Endothelial cell of umbilical vein (primary cell): ENCODE measurements at places on chromosomes 12 and 14. TPM values are rescaled to one million over a fixed set of nuclear protein-coding genes. Genes with fewer than 3 reads are reported as not detected.

NKX2-1 gene
- not detected in 2 replicates for total RNA-seq

DNA sequence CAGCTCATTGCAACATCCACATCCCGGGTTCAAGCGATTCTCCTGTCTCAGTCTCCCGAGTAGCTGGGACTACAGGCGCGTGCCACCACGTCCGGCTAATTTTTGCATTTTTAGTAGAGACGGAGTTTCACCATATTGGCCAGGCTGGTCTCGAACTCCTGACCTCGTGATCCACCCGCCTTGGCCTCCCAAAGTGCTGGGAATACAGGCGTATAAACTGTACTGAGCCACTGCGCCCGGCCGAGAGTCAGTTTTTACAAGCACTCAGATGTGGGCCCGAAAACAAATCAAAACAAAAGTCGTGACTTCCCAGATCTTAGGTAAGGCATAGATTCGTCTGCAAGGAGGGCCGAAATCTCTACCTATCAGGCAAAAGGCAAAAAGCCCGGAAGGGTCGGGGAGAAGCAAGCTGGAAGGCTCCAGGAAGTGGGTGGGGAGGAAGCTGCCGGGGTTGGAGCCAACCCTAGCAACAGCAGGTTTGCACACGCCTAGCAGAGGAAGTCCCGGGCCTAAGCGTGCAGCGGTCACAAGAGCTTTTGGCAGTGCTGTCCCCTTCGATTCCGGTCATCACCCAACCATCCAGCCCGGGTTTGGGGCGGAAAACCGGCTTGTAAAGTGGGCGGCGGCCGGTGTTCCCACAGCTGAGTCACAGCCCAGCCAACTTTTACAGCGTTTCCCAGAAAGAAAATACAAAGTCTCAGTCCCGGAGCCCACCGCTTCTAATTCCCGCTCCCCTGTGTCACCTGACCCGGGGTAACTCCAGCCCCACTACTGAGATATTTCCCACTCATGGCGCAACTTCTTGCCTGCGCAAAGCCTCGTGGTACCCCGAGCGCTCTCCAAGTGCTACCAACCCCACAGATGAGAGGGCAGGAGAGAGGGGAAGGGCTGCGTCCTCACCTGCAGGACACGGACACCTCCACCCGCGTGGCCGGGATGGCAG lies 583 bp downstream of the CPNE8 start:
- H3K36me3 ChIP-seq, result no peaks in the 10 kb centered on the region
- H3K27ac ChIP-seq, result peak overlapping the region; percentile 78
- peaks cover 19% of the 10 kb centered on the region for H3K4me1 ChIP-seq
- no peaks in the 10 kb centered on the region for H3K27me3 ChIP-seq

- no peaks in the 10 kb centered on the region for H3K27me3 ChIP-seq
- DNase-seq, result no peak
- H3K27ac ChIP-seq, result no peak overlapping the region
- H3K36me3 ChIP-seq, result no peaks in the 10 kb centered on the region
- no peak overlapping the region for H3K4me3 ChIP-seq
Measured at GRCh38 chr12:90410962-90411361, 544.0 kb downstream of the CCER1 start.

- no peaks in the 10 kb centered on the region for H3K36me3 ChIP-seq
- H3K27me3 ChIP-seq, result peaks cover 3% of the 10 kb centered on the region
Measured at GRCh38 chr12:49705479-49706134, 1.6 kb downstream of the FMNL3 start.

DNA sequence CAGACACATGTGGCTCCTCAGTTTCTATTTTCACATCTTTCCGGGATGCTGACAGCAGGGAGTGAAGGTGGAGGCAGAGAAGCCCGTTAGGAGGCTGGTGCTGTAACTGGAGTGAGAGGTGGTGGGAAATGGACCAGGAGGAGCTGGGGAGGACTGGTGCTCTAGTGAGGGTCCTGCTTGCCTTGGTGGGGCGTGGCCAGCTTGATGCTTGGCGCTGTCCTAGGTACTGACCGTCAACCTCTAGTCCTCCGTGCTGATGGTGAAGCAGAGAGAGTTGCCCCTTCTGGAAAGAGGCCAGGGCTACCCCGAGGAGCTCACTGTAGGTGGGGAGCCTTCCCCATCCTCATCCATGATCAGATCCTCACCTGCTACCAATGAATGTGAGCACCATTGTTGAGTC lies 1.4 kb downstream of the TRMT61A start:
- H3K27me3 ChIP-seq, result no peaks in the 10 kb centered on the region
- peaks cover 8% of the 10 kb centered on the region for H3K4me1 ChIP-seq
- H3K36me3 ChIP-seq, result peaks cover 2% of the 10 kb centered on the region
- no peak overlapping the region for H3K27ac ChIP-seq
- H3K4me3 ChIP-seq, result no peak overlapping the region
- no peak for DNase-seq

GRCh38 chr14:77276959-77277358 lies 6.0 kb upstream of the NGB start:
- peaks cover 3% of the 10 kb centered on the region for H3K27me3 ChIP-seq
- DNase-seq, result no peak
- H3K4me1 ChIP-seq, result no peaks in the 10 kb centered on the region
- H3K36me3 ChIP-seq, result peaks cover 7% of the 10 kb centered on the region
- no peak overlapping the region for H3K4me3 ChIP-seq
- no peak overlapping the region for H3K27ac ChIP-seq

- peaks cover 83% of the 10 kb centered on the region for H3K27me3 ChIP-seq
- no peak overlapping the region for H3K27ac ChIP-seq
- no peaks in the 10 kb centered on the region for H3K36me3 ChIP-seq
- no peaks in the 10 kb centered on the region for H3K4me1 ChIP-seq
- no peak overlapping the region for H3K4me3 ChIP-seq
Measured at GRCh38 chr12:5437182-5437583, 5.3 kb downstream of the NTF3 start.

- no peaks in the 10 kb centered on the region for H3K4me1 ChIP-seq
- no peaks in the 10 kb centered on the region for H3K27me3 ChIP-seq
- no peak overlapping the region for H3K4me3 ChIP-seq
- no peaks in the 10 kb centered on the region for H3K36me3 ChIP-seq
Measured at GRCh38 chr12:104635607-104636343, 179.0 kb downstream of the CHST11 start.

- no peak overlapping the region for H3K27ac ChIP-seq
- DNase-seq, result no peak
- peaks cover 16% of the 10 kb centered on the region for H3K27me3 ChIP-seq
- peaks cover under 1% of the 10 kb centered on the region for H3K4me1 ChIP-seq
- no peak overlapping the region for H3K4me3 ChIP-seq
Measured at GRCh38 chr14:51867741-51868140, 7.3 kb downstream of the GNG2 start.

KLRC2 gene
- total RNA-seq, result not detected in 2 replicates

PLEKHH1 gene
- total RNA-seq, result 0.35 and 0.71 TPM in 2 replicates

NR4A1 gene
- 6.8 and 10.2 TPM in 2 replicates for total RNA-seq

ACRBP gene
- total RNA-seq, result 0.97 and 1.3 TPM in 2 replicates

DNA sequence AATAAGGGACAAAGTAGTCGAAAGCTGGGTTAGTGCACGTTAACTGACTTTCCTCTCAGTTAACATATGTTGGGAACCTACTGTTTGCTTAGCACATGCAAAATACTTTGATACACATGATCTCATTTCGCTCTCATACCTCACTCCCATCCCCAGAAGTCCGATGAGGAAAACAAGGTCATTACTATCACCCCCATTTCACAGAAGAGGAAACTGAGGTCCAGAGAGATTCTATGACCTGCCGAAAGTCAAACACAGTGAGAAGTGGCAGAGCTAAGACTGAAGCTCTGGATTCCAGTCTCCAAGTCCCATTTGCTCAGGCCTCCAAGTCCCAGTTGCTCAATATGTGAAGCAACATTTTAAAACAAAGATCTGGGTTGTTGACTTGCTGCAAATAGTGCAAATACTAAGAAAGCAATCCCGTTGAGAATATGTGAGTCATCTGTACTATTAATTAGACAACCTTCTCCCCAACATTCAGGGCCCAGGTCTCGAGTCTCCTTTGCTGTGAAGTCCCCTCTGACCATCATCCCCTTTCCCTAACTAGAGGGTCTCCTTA lies 170.6 kb upstream of the PWP1 start:
- H3K36me3 ChIP-seq, result no peaks in the 10 kb centered on the region
- H3K27ac ChIP-seq, result peak overlapping the region; percentile 54
- no peak for DNase-seq
- no peak overlapping the region for H3K4me3 ChIP-seq
- no peaks in the 10 kb centered on the region for H3K27me3 ChIP-seq
- peaks cover 15% of the 10 kb centered on the region for H3K4me1 ChIP-seq

DNA sequence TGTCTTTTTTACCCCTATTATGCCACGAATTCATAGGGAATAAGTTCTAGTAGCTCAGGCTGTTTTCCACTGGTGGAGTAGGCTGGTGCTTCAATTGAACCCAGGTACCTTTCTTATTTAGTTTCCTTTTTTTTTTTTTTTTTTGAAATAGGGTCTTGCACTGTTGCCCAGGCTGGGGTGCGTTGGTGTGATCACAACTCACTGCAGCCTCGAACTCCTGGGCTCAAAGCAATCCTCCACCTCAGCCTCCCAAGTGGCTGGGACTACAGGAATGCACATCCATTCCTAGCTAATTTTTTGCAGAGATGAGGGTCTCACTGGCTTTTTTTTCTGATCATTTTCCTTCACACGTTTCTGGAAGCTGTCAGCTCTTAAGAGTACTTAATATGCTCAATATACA lies 2.7 kb downstream of the CREBL2 start:
- H3K27me3 ChIP-seq, result no peaks in the 10 kb centered on the region
- H3K4me3 ChIP-seq, result no peak overlapping the region
- no peak for DNase-seq
- no peak overlapping the region for H3K27ac ChIP-seq

- DNase-seq, result no peak
- no peaks in the 10 kb centered on the region for H3K36me3 ChIP-seq
- H3K27ac ChIP-seq, result no peak within 1 kb of the TSS
- no peaks in the 10 kb centered on the region for H3K4me1 ChIP-seq
- H3K4me3 ChIP-seq, result no peak within 1 kb of the TSS
- H3K27me3 ChIP-seq, result peaks cover 27% of the 10 kb centered on the region
Measured at GRCh38 chr14:71932229-71932981, at the start of gene RGS6. Gene RGS6 (plus strand): TSS chr14:71932429.

DNA sequence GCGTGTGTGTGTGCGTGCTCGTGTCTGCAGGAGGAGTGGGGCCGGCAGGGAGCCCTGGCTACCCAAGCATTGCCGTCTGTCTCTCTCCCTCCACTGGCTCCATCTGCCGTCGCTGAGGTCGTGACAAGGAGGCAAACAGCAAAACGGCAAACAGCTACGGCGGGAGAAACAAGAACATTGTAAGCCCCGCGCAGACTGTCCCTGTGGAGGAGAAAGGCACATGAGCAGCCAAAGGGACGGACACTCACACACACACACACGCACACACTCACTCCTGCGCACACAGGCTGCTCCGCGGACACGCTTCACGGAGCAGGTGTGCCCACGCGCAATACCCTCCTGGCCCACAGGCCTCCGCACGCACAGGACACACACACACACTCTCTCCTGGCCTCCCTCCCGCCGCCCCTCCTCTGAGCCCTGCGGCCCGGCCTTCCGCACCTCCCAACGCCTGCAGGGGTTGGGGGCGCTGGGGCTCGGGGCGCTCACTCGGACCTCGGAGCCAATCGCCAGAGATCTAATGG lies 905 bp downstream of the CISTR start:
- no peak overlapping the region for H3K27ac ChIP-seq
- H3K36me3 ChIP-seq, result no peaks in the 10 kb centered on the region
- no peaks in the 10 kb centered on the region for H3K4me1 ChIP-seq
- DNase-seq, result no peak

DNA sequence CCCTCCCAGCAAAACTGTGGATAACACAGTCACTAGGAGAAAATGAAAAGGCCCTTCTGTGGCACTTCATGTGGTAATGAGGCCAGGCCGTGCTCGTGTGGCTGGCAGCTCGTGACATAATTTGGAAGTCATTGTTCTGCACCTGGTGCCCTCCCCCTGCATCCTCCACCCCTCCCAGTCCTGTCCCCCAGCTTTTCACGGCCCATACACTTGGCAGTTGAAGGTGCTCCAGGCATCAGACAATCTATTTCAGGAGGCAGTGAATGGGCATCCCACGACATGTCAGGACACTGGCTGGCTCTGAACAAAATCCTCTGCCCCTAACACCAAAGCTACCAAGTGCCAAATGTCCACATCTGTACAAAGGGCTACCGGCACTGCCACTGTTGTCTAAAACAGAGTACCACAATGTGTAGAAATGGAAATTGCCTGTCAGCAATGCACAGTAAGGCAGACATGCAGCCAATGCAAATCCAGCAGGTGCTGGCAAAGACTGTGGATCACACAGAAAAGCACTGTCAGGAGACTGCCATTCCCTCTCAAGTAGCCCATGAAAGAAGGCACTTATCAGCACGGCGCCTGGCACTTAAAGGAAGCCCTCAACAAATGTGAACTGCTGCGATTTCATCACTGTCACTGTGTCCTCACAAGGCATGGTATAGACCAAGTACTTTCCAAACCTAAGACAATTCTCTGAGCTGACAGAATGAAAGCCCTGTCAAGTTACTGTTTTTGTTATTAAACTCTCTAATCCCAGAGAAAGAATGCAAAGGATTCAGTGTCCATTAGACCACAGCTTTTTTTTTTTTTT lies 39.1 kb downstream of the CORO1C start:
- peak overlapping the region; percentile 89 for H3K27ac ChIP-seq
- H3K4me3 ChIP-seq, result no peak overlapping the region
- peaks cover 44% of the 10 kb centered on the region for H3K4me1 ChIP-seq
- peak; percentile 59 for DNase-seq
